ENCODE measurements at places on chromosomes 7 and 10. TPM values are rescaled to one million over a fixed set of nuclear protein-coding genes. Genes with fewer than 3 reads are reported as not detected.

The LRMDA gene
- 26.3 TPM for total RNA-seq

The NKX1-2 gene
- not detected for total RNA-seq

The TLL2 gene
- 8.7 TPM for total RNA-seq

The IQCE gene
- 9.9 TPM for total RNA-seq

The ADCY1 gene
- total RNA-seq, result 5.0 TPM

The CALD1 gene
- total RNA-seq, result 86.1 TPM

The ZNF117 gene
- total RNA-seq, result 2.3 TPM

The GPR15LG gene
- not detected for total RNA-seq

The GNG11 gene
- total RNA-seq, result 18.4 TPM

The ZCWPW1 gene
- total RNA-seq, result 5.4 TPM

The MAD1L1 gene
- total RNA-seq, result 17.9 TPM

The FAM221A gene
- total RNA-seq, result 2.3 TPM

The ARMC3 gene
- total RNA-seq, result not detected

The SFRP5 gene
- total RNA-seq, result 2.1 TPM

The CFAP69 gene
- 1.3 TPM for total RNA-seq

The CDC14C gene
- not detected for total RNA-seq

The AMPH gene
- total RNA-seq, result 1.7 TPM

The ZNF736 gene
- total RNA-seq, result 3.8 TPM

The GSAP gene
- 8.0 TPM for total RNA-seq

The CUBN gene
- 0.22 TPM for total RNA-seq

The CAV1 gene
- 300 TPM for total RNA-seq

The TAC1 gene
- total RNA-seq, result not detected

The ZNF727 gene
- total RNA-seq, result 1.8 TPM

The KNDC1 gene
- total RNA-seq, result not detected

The GBX1 gene
- total RNA-seq, result 2.7 TPM

The KCND2 gene
- not detected for total RNA-seq
